DMS153 (cell line): ENCODE measurements at places on chromosomes 16 and 17.

GRCh38 chr17:3879591-3880417 is 13.0 kb downstream of the CAMKK1 start:
- no peak for DNase-seq

- no peak for DNase-seq
Measured at GRCh38 chr17:77153472-77153871, 12.7 kb downstream of the SEC14L1 start.

DNA sequence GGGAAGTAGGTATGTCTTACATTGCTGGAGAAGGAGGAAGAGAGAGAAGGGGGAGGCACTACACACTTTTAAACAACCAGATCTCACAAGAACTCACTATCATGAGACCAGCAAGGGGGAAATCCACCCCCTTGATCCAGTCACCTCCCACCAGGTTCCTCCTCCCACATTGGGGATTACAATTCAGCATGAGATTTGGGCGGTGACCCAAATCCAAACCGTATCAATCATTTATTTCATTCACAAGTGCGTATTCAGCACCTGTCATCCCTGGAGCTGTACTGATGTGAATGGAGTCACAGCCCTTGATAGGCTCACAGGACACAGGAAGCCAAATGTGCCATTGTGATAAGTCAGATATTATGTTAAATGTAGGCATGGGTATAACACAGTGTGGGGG is 228.3 kb upstream of the HSBP1 start:
- no peak for DNase-seq

- DNase-seq, result no peak
Measured at GRCh38 chr17:14856176-14856575, 408.9 kb downstream of the PMP22 start.

- DNase-seq, result no peak
Measured at GRCh38 chr16:28556914-28557320, 3.2 kb downstream of the SGF29 start.

DNA sequence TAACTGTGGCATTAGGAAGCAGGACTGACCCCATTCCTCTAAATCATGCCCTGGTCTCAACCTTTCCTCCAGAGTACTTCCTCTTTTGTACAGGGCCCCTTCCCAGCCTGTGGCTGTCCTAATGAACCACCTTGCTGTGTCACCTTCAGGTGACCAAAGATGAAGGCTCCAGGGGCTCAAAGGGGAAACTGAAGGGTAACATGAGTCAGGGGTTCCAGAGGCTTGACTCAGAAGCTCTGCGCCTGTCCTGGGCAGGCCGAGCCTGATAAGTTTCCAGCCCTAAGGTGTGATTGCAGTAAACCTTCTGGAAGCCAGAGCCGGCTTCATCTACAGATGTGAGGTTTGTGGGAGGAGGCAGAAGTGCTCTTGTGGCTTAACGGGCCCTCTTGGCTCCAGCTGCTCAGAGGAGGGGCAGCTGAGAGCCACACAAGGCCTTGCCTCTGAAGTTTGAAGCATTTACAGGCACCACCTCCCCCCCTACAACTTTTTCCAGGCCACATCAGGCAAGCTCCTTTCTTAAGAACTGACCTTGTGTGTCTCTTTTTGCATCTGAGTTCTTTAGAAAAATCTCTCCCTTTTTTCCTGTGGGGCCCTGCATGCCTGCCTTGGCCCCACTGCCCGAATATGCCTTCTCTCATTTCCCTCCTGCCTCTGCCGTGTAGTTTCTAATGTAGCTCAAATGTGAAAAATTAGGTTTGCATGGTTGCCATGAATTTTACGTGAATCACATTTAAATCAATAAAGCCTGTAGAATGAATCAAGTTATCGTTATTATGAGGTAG is 149.9 kb downstream of the CLEC16A start:
- no peak for DNase-seq

DNA sequence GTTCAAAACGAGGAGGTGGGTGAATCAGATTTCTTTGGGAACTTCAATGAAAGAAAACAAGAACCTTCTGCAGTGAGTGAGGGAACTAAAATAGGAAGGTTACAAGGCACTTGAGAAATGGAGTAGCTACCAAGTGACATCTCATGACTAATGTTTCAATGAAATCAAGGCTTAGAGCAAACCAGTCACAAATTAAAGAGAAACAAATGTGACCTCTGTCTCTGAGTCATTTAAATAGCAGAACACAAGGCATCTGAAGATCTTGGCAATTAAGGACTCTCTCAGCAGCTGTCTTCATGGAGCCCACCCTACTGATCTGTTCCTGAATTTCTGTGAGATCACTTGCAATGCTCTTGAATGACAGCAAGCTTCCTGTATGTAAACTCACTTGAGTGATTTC is 109.5 kb downstream of the CDH11 start:
- DNase-seq, result no peak

DNA sequence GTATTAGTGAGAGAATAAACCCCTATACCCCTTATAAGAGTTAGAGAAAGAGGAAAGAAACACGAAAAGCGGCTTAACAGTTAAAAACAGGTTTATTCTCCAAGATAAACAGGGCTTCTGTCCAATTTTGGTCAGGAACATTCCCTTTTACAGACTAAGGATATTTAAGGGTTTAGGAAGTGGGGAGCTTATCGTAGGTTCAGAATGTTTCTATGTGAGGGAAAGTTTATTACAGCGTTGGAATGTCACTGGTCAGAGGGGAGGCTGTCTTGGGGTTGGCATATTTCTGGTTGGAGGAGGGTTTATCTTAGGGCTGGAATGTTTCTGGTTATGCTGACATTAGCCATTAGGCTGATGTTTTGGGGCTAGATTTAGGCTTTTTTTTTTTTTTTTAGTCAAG is 34.1 kb upstream of the WWOX start:
- DNase-seq, result no peak

- DNase-seq, result no peak
Measured at GRCh38 chr17:11742886-11743285, 144.6 kb downstream of the DNAH9 start.

DNA sequence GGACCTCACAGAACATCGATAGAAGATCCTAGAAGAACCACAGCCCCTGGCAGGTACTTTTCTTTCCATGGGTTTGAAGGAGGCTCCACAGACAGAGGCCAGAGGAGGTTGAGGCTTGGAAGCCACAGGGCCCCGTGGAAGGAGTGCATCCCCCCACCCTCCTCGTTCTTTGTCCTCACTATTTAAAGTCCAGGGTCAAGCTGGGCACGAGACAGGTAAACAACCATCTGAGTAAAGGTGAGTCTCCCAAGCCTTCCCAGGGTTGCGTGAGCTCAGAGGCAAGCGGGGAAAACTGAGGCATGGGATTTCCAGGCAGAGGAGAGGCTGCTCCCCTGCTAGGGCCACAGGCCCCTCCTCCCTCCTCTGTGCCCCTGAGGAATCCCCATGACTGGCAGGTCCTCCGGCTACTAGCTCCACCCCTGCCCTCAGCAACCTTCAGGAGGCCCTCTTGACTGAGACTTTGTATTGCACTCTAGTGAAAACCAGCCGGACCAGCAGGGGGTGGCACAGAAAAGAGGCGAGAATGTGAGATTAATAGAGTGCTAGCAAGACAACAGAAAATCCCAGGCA is 927 bp upstream of the SULT1A2 start:
- DNase-seq, result no peak

GRCh38 chr16:11232852-11233726 is 22.9 kb downstream of the SOCS1 start:
- DNase-seq, result no peak

DNA sequence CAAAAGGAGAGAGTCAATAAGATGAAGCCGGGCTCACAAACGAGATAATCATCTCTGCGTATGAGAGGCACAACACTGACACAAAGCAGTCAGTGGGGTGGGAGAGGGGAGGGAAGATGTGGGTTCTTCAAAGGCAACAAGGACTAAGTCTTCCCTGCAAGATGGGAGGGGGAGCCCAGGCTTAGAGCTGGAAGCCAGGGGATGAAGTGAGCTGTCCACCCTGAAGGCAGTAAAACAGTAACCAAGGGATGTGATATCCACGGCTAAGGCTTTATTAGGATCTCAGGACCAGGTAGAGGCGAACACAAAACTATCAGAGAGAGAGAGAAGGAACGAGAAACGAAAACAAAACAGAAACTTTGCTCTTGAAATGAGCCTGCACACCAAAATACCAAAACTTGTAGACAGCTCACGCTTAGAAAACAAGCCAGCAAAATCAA is 115.9 kb downstream of the DYNLRB2 start:
- no peak for DNase-seq

- no peak for DNase-seq
Measured at GRCh38 chr16:9316615-9317014, 225.2 kb downstream of the HAPSTR1 start.

DNA sequence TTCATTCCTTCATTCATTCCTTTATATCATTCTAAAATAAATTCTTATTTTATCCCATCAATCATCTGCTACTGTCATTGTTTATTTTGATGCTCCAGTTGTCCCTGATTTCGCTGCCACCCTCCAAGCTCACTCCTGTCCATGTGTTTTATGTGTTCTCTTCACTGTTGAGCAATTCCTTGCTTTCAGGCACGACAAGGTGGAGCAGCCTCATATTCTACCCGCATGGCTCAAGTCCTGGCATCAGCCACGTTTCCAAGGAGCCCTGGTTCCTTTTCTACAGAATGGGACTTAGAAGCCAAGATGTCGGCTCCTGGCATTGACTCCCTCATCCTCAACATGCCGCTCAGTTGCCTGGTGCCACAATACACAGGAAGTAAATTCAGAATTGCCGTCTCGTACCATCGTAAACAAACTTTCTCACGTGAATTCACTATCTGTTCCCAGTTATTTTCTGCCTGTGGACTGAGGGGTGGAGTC is 139.0 kb downstream of the RPTOR start:
- no peak for DNase-seq

DNA sequence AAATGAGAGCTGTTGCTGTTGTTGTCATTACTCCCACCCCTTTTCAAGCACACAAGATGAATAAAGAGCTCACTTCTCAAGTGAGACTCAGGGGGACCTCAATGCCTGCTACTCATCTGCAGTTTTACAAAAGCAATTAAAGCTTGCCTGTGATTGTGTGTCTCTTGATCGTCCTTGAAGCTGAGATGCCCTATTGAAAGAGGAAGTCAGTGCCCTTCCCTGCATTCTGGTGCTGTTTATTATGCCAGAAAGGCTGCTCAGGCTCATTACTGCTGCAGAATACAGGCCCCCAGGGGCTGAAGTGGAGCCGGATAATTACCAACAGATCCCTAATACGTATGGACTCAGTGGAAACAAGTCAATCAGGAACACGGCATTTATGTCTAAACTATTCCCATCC is 147.2 kb downstream of the HS3ST2 start:
- no peak for DNase-seq

DNA sequence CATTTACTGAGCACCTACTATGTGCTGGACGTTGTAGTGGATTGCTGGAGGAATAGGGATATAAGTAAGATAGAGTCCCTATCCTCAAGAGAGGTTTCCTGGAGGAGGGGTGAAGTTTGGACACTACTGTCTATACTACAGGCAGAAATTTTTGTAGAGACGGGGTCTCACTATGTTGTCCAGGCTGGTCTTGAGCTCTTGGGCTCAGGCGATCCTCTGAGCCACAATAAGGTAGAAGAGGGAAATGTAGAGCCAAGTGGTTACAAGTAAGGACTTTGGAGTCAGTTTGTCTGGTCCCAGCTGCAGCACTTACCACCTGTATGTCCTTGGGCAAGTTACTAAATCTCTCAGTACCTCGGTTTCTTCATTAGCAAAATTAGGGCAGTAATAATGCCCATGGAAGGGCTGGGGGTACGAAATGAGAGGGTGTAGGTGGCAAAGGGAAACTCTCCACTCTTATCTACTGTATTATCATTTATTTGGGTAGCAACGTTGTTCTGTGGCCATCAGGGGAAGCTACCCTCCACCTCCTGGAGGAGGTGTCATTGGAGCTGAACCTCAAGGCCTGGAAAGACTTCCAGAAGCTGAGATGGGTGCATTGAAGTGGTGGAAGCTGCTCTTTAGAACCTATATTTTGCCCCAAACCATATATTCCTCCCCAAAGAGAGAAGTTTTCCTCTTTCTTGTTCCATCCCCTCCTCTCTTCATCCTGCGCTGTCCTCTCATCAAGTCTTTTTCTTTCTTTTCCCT is 34.9 kb upstream of the DHX8 start:
- DNase-seq, result no peak
